ENCODE measurements at places on chromosomes 3 and 15.

GRCh38 chr3:52615166-52615565, 70.5 kb downstream of the PBRM1 start:
- no peak for DNase-seq

- no peak for DNase-seq
Measured at GRCh38 chr15:91335702-91336101, 235.6 kb downstream of the SV2B start.

DNA sequence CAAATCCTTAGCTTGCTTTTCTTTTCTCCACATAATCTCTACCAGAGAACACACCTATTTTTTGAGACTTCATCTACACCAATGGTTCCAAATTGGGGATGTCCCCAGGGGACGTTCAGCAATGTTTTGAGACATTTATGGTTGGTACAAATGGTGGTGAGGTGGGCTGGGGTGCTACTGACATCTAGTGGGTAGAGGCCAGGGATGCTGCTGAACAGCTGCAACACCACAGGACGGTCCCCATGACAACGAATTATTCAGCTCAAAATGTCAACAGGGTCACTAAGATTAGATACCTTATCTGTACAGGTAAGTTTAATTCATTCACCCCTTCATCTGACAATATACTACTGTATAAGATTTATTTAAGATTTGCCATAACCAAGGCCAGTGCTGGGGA, 14.4 kb downstream of the GK5 start:
- DNase-seq = no peak

DNA sequence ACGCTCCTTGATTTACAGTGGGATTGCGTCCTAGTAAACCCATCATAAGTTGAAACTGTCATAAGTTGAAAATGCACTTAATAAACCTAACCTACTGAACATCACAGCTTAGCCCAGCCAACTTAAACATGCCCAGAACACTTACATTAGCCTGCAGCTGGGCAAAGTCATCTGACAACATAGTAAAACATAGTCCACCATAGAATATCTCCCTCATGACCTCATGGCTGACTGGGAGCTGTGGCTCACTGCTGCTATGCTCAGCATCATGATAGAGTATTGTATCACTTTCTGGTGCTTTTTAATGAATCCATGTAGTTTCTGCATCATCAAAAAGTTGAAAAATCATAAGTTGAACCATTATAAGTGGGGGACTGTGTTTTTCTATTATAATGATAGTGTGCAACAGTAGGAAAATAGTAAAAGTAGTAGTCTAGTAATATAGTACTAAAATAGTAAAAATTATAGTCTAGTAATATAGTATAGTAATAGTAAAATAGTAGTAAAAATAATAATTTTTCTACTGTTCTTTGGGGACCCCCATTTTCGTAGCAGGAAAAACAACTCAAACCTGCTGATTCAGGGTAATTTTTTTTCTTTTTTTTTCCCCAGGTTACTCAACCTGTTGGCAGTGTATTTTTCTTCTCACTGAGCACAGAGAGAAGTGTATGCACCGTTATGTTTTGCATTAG, 233.5 kb downstream of the MYRIP start:
- no peak for DNase-seq

DNA sequence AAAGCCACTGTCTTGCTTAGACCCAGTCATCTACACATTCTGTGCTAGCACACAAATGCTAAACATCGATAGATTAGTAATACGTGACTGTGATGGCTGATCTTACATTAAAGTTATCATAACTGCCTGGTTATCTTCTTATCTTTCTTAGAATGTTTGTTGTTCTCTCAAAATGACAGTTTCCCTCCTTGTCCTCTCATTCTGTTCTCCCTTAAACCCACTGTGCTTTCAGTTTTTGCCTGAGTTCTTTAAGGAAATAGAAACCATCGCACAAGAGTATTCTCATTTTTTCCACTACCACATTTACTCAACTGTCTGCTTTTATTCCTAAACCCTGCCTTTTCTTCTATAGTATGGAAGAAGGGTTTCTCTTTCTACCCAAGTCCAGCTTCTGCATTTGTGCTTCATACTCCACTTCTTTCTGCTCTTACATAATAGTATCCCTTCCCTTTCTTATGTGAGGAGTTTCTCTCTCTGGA, 17.1 kb downstream of the STX19 start:
- DNase-seq = peak; percentile 88

- DNase-seq = no peak
Measured at GRCh38 chr3:10444511-10444910, 60.9 kb downstream of the ATP2B2 start.

DNA sequence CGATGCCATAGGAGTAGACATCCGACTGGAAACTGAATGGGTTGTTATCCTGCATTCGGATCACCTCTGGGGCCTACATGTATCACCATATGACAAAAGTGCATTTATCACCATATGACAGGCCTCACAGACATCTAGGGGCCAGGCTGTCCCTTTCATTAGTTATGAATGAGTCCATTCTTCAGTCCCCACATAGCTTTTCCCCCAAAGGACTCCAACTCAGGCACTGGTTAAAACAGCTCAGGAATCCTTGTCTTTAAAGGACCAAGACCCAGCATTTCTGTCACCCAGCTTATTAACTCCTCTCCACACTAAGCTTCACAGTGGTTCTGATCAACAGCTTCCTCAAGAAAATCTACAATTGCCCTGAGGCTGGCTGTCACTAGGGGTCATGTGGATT, 28.3 kb downstream of the MKRN2 start:
- no peak for DNase-seq

DNA sequence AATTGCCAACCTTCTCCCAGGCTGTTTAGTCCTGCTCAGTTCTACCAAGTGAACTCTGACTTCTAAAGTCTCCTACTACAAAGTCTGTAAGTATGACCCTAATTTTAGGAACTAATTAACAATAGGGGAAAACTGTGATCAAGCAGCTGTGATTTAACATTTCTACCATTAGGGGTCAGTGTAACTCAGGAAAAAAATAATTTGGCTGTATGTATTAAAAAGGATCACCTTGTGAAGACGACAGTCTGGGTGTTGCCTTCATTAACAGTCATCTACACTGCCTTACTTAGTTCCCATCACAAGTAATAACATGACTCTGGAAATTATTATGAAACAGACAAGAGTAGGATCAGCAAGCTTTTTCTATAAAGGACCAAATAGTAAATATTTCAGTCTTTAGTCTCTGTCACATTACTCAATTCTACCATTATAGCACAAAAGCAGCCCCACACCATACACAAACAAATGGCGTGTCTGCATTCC, 4.2 kb upstream of the NPHP3 start:
- peak; percentile 45 for DNase-seq

DNA sequence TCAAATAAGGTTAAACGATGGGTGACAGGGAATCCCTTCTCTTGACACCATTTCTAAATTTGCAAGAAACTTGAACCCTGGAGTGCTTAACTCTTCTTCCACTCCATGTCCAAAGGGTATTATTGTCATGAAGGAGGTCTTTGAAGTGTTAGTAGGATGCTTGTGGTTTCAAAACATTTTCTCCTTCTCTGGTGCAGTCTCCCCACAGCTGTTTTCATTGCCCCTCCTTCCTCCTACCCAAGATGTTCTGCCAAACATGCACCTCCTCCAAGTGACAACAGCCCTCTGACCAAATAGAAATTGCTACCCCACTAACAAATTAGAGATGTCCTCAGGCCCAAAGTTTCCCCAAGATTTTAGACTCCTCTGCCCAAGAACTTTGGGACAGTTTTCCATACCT, 151.4 kb downstream of the POLR2M start:
- no peak for DNase-seq

DNA sequence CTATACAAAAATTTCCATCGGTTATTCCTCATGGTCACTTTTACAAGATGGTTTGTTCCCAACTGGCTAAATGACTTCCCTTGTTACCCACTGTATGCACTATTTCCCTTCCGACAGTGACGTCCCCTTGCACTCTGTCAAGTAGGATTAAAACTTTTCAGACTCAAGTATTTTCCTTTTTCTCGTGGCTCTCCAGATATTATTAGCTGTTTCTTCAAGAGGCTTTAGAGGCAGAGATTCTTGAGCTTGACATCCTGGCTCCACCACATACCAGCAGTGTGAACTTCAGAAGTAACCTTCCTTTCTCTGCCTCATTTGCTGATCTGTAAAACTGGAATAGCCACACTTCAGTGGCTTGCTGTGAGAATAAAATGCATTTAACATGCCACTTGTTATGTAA, 14.0 kb downstream of the CSNK1G1 start:
- no peak for DNase-seq

DNA sequence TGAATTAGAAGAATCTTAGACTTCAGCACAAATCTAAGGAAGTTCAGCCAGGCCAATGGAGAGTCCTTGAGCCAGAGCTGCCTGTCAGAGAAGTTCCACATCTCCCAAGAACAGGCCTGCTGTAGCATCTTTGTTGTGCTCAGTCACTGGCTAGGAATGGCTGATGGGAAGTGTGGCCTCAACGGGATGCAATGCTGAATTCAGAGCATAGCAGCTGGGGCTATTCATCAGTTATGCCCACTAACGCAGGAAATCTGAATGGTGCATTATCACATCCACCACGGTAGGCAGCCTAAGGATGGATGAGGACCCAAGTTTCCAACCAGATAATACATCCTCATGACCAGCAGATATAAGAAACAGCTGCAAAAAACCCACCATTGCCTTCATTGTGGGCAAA, 3.2 kb upstream of the EIF1B start:
- DNase-seq = no peak

- no peak for DNase-seq
Measured at GRCh38 chr15:70008697-70009290, 88.9 kb downstream of the TLE3 start.

DNA sequence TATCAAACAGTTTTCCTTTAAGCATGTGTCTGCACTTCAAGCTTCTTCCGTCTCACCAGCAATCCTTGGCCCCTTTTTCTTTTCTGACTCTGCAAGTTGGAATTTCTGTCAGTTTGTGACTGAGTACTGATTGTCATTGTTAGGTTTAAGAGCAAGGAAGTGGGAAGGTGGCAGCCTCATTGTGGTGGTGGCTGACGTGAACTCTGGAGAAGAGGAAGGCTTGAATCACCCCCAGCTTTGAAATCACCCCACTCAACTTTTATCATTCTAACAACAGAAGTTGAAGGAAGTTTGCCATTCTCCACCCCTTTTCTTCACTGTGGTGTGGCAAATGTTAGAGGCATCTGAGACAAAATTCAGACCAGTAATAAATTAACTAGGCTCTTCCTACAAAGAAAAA, 231.6 kb upstream of the AGTR1 start:
- DNase-seq = peak; percentile 6

DNA sequence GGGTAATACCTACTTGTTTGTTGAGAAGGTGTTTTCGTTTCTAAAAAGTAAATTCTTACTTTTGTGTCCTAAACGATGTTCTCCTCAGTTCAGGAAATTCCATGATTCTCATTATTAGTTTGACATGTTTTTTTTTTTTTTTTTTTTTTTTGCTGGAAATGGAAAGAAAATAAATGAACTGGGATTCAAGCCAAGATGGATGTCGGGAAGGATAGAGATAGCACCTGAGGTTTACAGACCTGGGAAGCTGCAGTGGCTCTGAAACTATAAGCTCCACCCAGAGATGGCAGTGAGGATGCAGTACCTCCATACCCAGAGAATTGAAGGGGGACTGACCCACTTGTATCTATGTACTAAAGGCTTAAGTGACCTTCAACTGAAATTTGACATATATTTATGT, 334.6 kb upstream of the TGFBR2 start:
- DNase-seq = no peak

DNA sequence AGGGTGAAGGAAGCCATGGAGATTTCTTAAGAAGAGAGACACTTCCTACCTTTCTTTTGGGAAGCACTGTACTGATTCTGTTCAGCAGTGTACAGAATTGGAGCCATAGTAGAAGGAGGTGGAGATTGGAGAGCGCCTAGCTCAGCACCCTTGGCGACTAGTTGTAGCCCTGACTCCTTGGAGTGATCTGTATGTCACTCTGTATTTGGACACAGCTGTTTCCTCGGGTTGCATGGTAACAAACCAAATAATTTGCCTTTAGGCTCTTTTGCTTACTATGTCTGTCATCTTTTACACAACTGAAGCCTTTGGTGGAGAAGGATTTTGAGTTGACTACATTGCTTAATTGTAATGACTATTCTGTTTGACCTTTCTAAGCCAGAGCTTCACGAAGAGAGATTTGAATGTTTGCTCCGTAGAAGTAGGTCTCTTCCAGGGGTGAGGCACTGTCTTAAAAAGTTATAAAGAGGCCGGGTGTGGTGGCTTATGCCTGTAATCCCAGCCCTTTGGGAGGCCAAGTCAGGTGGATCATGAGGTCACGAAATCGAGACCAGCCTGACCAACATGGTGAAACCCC, 77.1 kb downstream of the AKAP13 start:
- DNase-seq = peak; percentile 14

DNA sequence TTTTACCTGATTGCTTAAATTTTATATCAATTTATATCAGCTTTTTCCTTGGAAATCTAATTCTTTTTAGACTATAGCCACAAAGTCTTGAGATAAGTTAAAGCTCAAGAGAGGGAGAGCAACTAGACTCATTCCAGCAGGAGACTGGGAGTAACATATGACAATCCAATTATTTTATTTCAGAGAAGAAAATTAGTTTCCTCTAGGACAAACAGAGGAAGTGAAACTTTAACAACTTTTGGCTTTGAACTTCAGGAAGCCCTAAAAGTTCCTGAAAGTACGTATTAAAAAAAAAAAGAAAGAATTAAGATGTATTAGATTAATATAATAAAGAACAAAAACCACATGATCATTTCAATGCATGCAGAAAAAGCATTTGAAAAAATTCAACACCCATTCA, 13.9 kb upstream of the UBE2E2 start:
- peak; percentile 32 for DNase-seq

DNA sequence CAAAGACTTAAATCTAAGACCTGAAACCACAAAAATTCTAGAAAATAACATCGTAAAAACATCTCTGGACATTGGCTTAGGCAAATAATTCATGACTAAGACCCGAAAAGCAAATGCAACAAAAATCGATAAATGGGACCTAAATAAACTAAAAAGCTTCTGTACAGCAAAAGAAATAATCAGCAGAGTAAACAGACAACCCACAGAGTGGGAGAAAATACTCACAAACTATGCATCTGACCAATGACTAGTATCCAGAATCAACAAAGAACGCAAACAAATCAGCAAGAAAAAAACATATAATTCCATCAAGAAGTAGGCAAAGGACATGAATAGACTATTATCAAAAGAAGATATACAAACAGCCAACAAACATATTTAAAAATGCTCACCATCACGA, 749.4 kb downstream of the PLOD2 start:
- DNase-seq = no peak

DNA sequence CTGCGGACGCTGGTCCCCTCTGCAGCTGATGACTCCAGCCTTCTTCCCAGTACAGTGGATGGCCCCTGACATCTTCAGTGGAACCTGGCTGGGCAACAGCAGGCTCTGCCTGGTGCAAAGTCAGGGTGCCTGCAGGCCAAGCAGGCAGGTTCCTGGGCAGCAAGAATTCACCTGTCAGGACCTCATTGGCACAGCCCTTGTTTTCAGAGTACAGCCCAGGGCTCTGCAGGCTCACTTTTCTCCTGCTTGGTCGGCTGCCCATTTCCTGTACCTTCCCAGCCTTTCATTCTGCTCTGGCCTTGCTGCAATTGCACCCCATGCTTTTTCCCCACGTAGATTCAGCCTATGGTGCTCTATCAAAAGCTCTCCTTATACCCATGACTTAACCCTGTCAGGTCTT, 56.0 kb downstream of the LRTM1 start:
- DNase-seq = no peak

All from inflammatory macrophage treated with lipopolysaccharide for 4 hours (primary cell).